ENCODE measurements at places on chromosomes 5 and 9. TPM values are rescaled to one million over a fixed set of nuclear protein-coding genes. Genes with fewer than 3 reads are reported as not detected.

Gene CMYA5
- total RNA-seq: 0.29 TPM

Gene RANBP17
- 0.30 TPM for total RNA-seq

Gene IL13
- 0.44 TPM for total RNA-seq

Gene CARD19
- total RNA-seq: 36.5 TPM

Gene FBXL7
- total RNA-seq: not detected

Gene ZNF608
- 0.06 TPM for total RNA-seq

Gene SOHLH1
- not detected for total RNA-seq

Gene TEX53
- total RNA-seq: not detected

Gene DIPK1B
- total RNA-seq: not detected

Gene RNF20
- total RNA-seq: 44.2 TPM

Gene RUSC2
- 2.2 TPM for total RNA-seq

Gene CBY3
- total RNA-seq: 0.68 TPM

Gene SLC36A2
- not detected for total RNA-seq

Gene C5orf58
- not detected for total RNA-seq

Gene HNRNPH1
- 912 TPM for total RNA-seq

Gene AFAP1L1
- 0.94 TPM for total RNA-seq

Gene TYRP1
- total RNA-seq: not detected

Gene CMBL
- 2.4 TPM for total RNA-seq

Gene GLIPR2
- 6.6 TPM for total RNA-seq

Gene TBC1D9B
- 73.1 TPM for total RNA-seq

Gene MUSK
- total RNA-seq: not detected

Gene TMEM171
- not detected for total RNA-seq

Gene MYOZ3
- 0.16 TPM for total RNA-seq

Gene DYNC2I2
- total RNA-seq: 34.3 TPM

Gene HDAC3
- total RNA-seq: 83.4 TPM

Gene CLIC3
- total RNA-seq: not detected

Gene SLCO4C1
- 0.29 TPM for total RNA-seq

Gene TMEM174
- total RNA-seq: not detected

Gene TLR4
- total RNA-seq: not detected

Gene ADAMTS2
- not detected for total RNA-seq

Gene GFI1B
- total RNA-seq: not detected

Gene HK3
- total RNA-seq: not detected

Gene COL27A1
- 11.4 TPM for total RNA-seq

Gene SLC6A7
- not detected for total RNA-seq

Gene PLPP7
- total RNA-seq: 0.35 TPM

Gene NNT
- 69.7 TPM for total RNA-seq

Gene ATP10B
- not detected for total RNA-seq

Gene FGF18
- 0.21 TPM for total RNA-seq

Gene CD274
- 24.6 TPM for total RNA-seq

Gene APC
- 19.5 TPM for total RNA-seq

Gene PRDM9
- total RNA-seq: not detected

Gene PNPLA7
- 2.9 TPM for total RNA-seq

Gene SMIM15
- total RNA-seq: 92.1 TPM

Gene DND1
- 2.7 TPM for total RNA-seq

Gene WNK2
- 0.88 TPM for total RNA-seq

Gene TLX3
- not detected for total RNA-seq

Gene ARHGEF37
- 2.3 TPM for total RNA-seq

Gene RAB14
- total RNA-seq: 61.0 TPM

Gene CRB2
- total RNA-seq: 0.10 TPM

Gene GDA
- not detected for total RNA-seq

Gene RELL2
- 26.8 TPM for total RNA-seq

Gene ZNF366
- not detected for total RNA-seq

Gene ALDH1A1
- not detected for total RNA-seq

Gene PFN3
- not detected for total RNA-seq
